ENCODE measurements at places on chromosomes 16 and 17.

DNA sequence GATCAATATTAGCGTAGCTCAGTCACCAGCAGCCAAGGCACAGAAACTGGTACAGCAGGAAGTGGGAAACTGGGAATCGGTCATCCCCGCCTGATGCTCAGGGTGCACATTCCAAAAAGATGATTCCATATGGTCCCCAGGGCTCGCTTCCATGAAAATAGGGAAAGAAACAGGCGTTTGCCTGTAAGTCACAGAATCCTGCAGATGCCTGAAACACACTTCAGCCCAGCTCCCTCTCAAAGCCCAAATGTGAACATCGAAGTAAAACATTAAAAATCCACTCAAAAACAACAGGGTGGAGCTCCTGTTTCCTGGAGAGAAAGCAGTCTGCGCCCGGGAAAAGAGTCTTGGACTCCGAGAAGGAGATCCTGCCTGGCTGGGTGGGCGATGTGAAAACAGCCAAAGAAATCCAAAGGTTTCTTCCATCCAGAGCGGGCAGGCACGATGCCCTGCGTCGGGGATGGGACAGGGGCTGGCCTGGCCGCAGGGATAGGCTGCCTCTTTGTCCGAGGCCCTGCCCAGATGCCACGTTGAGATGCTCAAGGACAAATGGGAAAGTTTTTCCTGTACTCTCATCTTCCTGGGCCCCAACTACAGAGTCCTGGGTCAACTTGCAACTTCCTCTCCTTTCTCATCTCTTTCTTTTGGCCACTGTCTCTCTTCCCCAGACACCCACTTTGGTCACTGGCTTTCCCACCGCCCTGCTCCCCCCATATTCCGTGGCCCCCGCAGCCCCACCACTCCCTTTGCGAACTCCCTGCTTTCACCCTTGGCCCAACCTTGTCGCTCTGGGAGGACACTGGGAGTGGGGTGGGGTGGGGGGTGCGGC lies 743 bp downstream of the WIPI1 start:
- DNase-seq = peak; percentile 48

- no peak for DNase-seq
Observed at GRCh38 chr16:35750157-35750689, 2290.8 kb downstream of the TP53TG3F start.

DNA sequence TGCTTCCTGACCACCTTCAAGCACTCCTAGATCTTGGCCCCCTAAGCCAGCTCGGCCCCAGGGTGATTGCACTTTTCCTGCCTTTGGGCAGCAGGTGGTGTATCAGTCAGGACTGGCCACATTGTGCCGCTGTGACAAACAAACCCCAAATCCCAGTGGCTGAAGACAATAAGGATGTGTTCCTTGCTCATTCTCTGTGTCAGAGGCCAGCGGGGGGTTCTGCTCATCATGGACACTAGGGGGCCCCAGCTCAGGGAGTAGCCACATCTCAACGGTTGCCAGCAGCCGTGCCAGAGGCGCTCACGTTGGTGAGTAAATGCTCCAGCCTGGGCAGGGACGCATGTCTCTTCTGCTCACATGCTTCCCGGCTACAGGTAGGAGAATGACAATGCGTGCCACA lies 60.4 kb downstream of the ZDHHC7 start:
- DNase-seq = peak; percentile 65

DNA sequence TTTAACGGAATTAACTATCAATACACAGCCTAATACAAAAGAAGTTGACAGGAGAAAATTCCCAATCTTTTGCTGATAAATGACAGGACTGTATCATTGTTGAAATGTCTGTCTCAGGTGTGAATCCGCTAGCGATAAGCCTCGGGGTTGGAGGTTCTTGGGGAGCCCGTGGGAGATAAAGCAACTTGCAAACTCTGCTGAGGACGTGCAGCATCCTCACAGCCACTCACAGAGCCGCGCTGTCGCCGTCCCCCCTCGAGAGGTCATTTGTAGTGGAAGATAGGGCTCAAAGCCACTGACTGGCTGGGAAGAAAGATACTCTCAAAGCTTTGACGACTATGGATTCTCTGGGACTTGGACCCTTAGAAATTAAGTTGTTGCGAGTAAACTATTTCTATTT lies 17.0 kb downstream of the MAP1LC3B start:
- no peak for DNase-seq

DNA sequence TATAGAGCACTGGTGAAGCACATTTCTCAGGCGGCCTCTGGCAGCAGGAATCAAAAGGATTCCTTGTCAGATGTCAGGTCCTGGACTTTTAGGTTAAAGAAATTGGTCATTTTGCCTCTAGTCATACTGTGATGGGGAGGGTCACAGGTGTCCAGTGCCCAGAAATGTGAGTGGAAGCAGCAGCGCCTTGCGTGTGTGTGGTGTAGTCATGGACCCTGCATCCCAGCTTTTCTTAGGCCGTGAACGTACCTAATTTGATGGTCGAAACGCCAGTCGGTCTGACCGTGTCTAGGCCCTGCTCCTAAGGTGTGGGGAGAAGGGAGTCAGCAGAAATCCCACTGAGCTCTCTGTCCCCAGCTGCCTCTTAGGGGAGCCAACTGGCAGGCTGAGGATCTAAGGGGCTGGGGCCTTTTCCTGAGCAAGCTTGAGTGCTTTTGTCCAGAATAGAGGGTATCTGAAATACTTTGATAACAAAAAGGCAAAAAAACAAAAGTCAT lies 32.0 kb downstream of the POLR3E start:
- no peak for DNase-seq

Measured in NB4 (cell line).